GM12878 (cell line): ENCODE measurements at places on chromosomes 11 and 22. TPM values are rescaled to one million over a fixed set of nuclear protein-coding genes. Genes with fewer than 3 reads are reported as not detected.

DNA sequence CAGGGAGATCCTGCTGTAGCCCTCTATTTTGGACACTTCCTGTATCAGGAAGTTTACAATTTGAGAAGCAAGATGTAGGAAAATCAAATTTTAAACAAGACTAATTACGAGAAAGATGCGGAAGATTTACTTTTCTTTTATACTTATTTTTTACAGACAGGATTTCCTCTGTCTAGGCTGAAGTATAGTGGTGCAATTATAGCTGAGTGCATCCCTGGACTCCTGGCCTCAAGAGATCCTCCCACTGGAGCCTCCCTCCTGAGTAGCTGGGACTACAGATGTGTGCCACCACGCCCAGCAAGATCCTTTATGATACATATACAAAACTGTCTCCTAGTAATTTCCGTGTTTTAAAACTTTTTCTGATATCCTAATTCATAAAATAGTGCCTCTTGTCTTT is 17.2 kb upstream of the CARD18 start:
- no peak for DNase-seq

The INS gene
- not detected in 2 replicates for total RNA-seq

The C11orf16 gene
- total RNA-seq = not detected in 2 replicates

DNA sequence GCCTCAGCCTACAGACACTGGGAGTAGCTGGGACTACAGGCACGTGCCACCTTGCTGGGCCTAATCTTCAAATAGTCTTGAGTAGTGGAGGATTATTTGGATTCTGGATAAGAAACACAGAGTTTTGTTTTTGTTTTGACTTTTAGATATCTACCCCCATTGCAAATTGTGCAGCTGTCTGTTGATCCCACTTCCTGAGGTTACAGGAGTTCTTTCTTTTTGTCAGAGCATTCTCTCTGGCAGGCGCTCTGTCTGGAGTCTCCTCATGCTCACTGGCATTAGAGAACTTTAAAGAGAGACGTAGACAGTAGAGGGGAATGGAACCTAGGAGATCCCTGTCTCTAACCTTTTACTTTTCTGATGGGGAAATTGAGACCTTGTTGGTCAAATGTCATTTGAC is 7.8 kb upstream of the ADAMTS8 start:
- no peak for DNase-seq
